Esophagus squamous epithelium (tissue), 5 donors: ENCODE measurements at places on chromosomes 1 and 21.

GRCh38 chr1:248183996-248184395 lies 9.4 kb downstream of the OR2M2 start:
- DNase-seq = no peak

GRCh38 chr1:10387677-10388386 lies 11.0 kb upstream of the PGD start:
- DNase-seq = no peak

- DNase-seq = no peak
These were observed 2.4 kb downstream of the RAP1GAP start for GRCh38 chr1:21666576-21667320.

DNA sequence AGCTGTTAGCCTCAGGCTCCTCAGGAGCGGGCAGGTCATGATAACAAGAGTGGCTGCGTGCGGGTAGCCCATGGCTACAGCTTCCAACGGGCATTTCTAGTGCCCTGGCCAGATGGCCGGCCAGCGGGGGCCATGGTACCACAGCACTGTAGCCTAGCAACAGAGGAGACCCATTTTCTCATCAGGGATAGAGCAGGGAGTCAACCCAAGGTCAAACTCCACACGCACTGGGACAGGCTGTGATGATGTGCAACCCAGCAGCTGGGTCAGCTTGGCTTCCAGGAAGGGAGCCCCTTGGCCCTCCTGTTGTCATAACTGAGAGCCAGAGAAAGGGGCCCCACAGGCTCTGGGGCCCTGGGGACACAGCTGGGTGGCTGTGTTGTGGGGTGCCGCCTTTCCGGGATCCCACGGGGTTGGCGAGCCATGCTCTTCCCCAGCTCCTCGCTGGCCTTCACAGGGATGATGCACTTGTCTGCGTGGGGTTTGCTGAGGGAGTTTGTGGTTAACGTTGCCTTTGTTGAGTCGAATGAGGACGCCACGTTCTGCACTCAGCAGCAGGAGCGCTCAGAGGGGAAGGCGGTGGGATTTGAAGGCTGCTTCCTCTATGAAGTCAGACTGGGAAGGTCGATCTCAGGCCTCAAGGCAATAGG lies 46.3 kb downstream of the COL18A1 start:
- DNase-seq = no peak

- no peak for DNase-seq
These were observed 4.3 kb downstream of the HSF2BP start for GRCh38 chr21:43654806-43655489.

DNA sequence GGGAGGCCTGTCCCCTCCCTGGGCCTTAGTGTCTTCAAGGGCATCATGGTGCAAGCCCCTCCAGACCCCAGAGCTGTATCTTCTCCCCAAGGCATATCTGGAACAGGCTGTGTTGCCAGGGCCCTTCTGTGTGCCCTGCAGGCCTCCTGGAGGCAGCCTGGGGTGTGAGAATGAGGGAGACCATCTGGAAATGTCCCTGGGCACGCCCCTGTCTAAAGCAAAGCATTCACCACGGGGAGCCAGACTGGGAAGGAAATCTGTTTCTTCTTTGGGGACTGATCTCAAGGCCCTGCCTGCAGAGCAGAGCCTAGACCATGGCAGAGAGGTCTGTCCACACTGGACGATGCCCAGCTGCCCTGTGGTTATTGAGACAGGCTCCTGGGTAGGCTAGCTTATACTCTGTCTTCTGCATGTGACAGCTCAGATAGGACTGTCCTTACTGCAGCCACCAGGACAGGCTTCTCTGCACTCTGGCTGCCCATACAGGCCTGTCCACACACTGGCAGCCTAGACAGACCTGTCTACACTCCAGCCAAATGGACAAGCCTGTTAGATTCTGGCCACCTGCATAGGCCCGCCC lies 24.6 kb downstream of the PODN start:
- DNase-seq = no peak

DNA sequence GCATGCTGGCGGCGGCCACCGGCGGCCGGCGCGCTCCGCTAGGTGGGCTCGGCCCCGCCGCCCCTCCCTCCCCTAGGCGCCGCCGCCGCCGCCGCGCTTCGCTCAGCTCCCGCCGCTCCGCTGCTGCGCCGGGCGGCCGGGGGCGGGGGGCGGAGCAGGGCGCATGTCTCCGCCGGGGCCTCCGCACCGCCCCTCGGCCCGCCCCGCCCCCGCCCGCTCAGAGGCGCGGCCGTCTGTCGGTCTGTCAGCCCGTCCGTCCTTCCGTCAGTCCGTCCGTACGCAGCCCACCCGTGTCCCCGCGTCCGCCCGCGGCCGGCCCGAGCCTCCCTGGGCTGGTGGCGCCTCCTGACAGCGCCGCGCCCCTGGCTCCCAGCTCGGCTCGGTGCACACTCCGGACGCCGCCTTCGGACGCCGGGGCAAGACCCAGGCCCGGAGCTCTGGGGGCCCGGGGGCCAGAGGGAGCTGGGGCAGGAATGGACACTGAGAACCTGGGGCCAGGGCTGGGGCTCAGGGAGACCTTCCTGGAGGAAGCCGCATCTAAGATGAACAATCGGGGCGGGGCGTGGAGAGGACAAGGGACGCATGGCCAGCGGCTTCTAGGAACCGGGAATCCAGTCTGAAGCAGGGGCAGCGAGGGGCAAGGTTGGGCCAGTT lies at the start of gene GPR153:
Gene GPR153, minus strand, starts transcription at position 138 of the 654 bp plus-strand sequence. CDS start 6,193 bp downstream, outside the sequence.
- DNase-seq = no peak

DNA sequence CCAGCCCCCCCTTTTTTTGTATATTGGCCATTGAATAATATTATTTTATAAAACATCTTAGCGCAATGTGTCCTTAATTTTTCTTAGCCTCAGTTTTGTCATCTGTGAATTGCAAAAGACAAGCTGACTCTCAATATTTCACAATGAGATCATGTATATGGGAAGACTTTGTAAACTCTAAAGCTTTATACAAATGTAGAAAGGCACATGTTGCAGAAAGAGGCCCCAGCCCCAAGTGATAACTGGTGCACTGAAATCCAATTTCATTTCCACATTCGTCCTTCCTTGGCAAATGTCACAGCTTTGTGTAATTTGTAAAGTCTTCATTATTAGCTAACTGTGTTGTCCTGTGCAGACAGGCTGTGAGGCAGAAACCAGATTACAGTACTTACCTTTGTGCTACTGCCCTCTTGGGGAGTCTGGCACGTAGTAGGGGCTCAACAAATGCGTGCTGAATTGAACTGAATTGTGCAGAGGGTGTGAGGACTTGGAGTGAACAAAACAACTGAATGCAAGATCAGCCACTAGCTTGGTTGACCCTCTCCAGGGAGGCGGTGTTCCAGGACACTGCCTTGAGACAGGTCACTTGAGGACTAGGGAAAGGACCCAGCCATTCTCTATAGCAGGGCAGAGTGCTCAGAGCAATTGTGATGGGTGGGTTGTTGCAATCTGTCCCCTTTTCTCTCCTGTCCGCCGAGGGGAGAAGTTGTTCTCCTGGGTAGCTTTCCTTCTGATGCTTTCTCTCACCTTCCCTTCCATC lies 74.6 kb downstream of the LMO4 start:
- DNase-seq = no peak

- no peak for DNase-seq
These were observed 43.7 kb upstream of the EPS8L3 start for GRCh38 chr1:109807402-109807801.
